Forelimb muscle (tissue), 1 donor: ENCODE measurements at places on chromosomes 4 and X. TPM values are rescaled to one million over a fixed set of nuclear protein-coding genes. Genes with fewer than 3 reads are reported as not detected.

The AKAP14 gene
- polyA plus RNA-seq: not detected

The SPANXA2 gene
- polyA plus RNA-seq: not detected

The INPP4B gene
- 36.4 TPM for polyA plus RNA-seq

The CC2D2A gene
- polyA plus RNA-seq: 10.8 TPM

The GPR173 gene
- polyA plus RNA-seq: 9.8 TPM

The PDLIM3 gene
- polyA plus RNA-seq: 616 TPM

The TMEM165 gene
- 40.0 TPM for polyA plus RNA-seq

The CITED1 gene
- 14.7 TPM for polyA plus RNA-seq

The CXCL6 gene
- polyA plus RNA-seq: not detected

DNA sequence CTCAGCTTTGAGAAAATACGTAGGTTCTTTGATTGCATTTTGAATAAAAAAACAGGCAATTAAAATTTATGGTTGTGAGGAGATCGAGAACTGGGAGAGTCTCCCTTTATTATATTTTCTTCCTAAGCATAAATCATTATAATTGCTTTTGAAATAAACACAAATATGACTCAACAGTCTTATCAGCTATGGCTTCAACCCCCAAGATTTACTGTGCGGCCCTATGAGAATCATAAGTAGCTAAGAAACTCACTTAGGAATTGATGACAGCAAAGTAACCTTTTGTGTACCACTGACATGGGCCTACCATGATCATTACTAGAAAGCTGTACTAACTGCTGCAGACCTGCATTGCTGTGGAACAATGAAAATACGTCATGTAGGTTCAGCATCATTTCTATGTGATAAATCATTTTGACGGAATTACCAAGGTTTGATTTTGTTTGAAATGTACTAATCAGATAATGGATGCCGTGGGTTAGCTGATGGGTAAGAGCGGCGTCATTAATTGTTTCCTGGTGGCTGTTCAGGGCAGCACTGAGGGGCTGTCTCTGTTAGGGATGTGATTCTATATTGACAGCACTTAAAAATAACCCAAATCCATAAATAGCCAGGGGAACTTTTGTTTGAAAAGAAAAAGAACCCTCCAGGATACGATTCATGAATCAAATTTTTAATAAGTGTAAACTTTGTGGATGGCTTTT is 51.5 kb upstream of the GPRIN3 start:
- no peak for DNase-seq

GRCh38 chr4:40114206-40114605 is 57.6 kb downstream of the N4BP2 start:
- no peak for DNase-seq

DNA sequence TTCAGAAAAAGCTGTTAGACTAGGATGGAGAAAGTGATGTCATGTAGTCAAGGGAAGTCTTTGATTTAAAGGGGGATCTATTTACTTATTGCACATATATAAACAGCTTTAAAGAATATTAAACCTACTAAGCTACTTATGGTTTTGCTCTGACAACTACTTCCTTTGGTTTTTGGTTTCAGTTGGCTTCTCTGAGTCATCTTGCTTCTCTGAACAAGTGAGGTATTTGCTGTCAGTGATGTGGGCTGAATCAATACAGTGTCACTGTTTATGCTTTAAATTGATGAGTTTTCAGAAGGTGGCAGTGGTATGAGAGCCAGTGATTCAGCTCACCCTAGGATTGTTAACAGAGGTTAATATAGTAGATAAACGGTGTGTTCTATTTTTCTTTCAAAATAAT is 75.1 kb downstream of the CEP44 start:
- no peak for DNase-seq

DNA sequence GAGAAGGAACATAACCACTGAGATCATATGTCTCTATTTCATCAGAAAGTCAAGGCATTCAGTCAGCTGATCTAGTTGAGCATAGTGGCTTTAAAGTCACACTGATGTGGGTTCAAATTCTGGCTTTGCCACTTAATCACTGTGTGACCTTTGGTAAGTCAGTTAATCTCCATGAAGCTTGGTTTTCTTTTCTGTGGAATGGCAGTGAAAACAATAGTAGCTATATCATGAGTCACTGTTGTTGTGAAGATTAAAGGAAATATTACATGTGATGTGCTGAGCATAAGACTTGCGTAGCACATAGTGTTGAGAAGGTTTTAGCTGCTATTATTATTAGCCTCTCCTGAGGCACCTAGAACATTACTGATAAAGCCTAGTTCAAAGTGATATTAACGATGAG is 242.2 kb downstream of the FMR1NB start:
- no peak for DNase-seq

GRCh38 chr4:122065915-122066314 is 86.2 kb upstream of the BLTP1 start:
- no peak for DNase-seq

GRCh38 chr4:98248934-98249333 is 12.2 kb upstream of the RAP1GDS1 start:
- no peak for DNase-seq

DNA sequence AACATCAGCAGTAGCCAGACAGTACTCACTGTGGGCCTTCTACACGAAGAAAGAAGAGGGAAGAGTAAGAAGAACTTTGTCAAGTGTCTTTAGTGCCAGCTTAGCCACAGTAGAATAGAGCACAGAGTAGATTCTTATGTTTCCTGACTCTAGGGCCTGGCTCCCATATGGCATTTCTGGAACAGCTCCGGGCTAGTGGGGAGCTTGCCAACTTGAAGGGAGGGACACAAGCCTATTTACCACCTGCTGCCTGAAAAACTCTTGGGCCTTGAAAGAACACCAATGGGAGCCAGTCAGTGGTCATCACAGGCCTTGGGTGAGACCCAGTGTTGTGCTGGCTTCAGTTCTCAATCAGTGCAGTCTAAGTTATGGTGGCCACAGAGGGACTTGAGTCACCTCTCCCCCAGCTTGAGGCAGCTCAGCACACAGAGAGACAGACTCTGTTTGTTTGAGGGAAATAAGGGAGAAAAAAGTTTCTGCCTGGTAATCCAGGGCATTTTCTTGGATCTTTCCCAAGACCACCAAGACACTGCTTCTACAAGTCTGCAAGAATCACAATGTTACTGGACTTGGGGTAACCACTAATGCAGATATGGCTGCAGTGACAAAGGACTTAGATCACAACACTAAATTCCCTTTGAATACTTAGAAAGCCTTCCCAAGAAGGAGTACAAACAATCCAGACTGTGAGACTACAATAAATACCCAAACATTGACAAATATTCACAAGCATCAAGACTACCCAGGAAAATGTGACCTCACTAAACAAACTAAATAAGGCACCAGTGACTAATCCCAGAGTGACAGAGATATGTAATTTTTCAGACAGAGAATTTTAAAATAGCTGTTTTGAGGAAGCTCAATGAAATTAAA is 261.0 kb upstream of the NDST3 start:
- no peak for DNase-seq

DNA sequence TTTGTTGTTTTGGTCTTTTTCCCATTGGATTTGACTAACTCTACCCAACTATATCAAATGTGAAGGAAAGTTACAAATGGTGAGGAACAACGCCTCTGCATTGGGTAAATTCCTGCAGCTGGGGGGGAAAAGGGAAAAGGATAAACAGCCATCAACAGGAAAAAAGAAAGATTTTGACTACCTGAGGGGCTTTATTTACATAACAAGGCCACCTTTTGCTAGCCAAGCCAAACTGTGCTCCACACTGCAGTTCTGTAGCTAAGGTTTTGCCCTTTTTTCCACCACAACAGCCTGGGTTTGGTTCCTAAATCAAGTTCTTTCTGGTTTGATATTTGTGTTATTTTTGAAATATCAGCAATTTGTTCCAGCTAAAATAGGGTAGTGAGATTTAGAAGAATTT is 40.8 kb downstream of the RHOXF2B start:
- no peak for DNase-seq

DNA sequence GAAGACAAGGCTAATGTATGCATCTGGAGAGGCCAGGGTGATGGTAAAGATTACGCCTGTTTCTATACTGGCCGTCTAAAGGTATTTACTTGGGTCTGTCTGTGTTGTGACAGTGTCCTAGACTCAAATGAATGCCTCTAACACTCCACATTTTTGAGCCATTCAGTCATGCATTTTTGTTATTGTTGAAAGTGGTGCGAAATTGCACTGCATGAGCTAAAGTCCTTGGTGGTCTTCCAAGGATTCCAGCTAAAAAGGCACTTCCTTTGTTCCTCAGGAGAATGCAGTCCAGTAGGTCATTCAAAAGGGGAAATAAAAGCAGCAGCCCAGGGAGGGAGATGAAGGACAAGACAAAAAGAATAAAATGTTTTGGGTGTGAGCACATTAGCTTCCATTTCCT is 3.0 kb downstream of the GPC4 start:
- DNase-seq: no peak

- no peak for DNase-seq
These were observed 428.9 kb upstream of the GNPDA2 start for GRCh38 chr4:45155081-45155777.
